Astrocyte (in vitro differentiated cells and primary cell): ENCODE measurements at places on chromosomes 5 and 9.
A peak's percentile ranks its signal among the peaks of the same experiment; 100 is the strongest.

DNA sequence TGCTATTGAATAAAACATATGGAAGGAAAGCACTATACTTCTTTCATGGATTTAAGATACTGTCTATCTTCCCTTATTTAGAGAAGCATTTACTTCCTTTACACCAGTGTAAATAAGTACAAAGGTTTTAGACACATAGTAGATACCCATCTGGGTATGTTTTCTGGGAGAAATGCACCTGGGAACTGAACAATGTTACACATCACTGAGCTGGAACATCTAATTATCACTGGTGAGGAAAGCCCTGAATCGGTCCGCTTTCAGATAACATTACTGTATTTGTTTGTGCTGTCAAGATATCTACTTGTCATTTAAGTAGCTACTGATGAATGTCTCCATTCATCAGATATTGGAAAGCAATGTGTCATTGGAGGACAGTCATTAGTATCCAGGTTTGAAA is 964.7 kb upstream of the PTPRD start:
- no peak for DNase-seq

DNA sequence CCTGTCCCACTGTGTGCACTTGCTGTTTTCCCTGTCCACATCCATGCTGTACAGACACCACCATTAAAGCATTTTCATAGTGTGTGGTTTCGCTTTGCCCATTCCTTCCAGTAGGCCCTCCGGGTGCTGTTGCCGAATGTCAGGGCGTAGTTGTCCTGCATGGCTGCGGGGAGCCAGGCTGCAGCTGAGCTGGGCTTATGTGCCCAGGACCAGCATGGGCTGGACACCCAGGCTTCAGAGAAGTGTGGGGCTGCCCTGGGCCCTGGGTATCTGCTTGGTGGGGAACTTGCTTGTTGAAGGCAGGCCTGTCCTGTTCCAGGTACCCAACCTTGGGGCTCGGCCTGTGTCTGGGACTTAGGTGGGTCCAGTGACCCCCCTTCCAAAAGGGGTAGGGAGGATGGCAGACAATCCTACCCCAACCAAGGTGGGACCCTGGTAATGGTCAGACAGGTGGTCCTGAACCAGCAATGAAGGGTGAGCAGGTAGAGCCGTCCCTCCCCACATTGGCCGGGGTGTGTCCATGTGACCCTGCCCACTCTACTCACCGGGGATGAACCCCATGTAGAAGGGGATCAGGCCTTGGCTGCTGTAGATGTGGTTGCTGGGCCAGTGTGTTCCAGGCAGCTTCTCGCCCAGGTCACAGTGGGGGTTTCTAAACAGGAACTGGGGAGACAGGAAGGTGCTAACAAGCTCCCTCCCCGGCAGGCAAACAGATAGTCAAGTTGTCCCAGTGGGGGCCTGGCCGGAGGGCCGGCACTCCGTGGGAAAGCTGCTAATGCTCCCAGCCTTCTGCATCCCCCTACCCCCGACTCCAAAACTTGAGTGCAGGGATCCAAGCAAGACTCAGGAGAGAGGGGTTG is 2.8 kb downstream of the TUBB4B start:
- DNase-seq = no peak

GRCh38 chr5:132190161-132190817 is 37.4 kb downstream of the P4HA2 start:
- DNase-seq = peak; percentile 58

DNA sequence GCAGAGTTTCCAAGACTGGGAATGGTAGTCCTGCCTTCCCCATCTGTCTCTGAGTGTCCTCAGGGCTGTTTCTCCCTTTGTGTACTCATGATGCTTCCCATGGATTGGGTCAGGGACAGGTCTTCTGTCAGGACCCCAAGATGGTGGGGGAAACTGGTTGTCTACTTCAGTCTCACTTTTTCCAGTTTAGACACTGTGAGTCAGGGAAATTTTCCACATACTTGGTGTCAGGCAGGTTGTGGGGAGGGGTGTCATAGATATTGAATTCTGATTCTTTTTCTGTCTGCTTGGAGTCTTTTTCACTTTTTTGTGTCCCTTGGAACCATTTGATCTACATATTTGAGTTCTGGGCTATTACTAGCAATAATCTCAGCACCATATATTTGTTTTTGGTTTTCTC is 10.3 kb downstream of the POLK start:
- DNase-seq = peak; percentile 54

- DNase-seq = no peak
Measured at GRCh38 chr9:35691757-35692301, 2.1 kb upstream of the TPM2 start.

DNA sequence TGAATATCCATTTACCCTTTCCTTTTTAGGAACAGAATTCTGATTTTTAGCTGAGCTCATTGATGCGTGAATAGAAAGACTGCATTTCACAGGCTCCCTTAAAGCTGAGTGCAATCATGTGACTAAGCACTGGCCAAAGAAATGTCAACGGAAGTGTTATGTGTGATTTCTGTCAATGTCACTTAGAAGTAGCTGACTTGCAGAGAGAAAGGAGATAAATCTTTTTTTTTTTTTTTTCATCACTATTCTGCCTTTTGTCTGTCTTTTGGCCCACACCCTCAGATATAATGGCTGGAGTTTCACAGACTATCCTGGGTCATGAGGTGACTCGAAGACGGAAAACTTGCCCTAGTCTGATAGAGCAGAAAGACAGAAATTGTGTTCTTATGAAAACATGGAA is 39.3 kb upstream of the SLC27A6 start:
- DNase-seq = no peak

DNA sequence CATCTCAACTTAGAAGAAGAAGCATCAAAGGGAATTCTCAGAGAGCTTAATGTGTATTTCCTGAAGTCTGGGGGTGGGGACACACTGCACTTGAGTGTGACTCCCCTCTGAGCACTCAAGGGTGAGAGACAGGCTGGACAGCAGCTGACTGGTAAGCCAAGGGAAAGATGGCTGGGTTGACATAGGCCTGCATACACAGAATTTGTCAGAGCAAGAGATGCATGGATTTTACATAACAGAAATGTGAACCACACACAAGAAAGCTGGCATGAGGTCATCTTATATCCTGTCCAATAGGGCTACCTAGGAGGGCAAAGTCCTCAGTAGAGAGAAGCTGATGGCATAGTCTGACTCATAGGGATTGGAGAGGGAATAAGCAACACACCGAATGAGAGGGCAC is 114.3 kb upstream of the EPB41L4A start:
- no peak for DNase-seq

DNA sequence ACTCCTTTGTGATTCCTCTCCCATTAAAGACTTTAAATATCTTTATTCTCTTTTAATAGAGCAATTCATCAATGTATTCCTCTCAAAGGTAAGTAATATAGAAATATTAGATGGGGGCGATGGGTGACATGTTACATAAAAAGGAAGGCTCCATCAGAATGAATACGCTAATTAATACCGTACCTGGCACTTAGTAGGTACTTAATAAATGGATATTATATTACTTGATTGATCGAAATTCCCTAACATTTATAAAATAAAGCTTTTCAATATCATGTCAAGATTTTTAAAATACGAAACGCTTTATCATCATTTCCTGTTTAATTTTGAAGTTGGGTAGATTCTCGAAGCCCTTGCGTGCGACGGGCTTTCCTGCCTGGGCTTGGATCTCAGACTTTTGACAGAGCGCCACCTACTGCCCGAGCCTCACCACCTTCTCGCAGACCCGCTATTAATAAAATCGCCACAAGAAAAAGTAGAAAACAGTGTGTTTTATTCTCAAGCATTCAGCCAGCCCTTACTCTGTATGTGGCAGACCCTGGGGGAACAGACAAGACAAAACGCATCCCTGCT is 99.4 kb downstream of the C5orf15 start:
- DNase-seq = peak; percentile 57

GRCh38 chr5:169197343-169197742 is 103.6 kb downstream of the SLIT3 start:
- DNase-seq = no peak

- DNase-seq = no peak
Measured at GRCh38 chr5:105563842-105564241, 2001.3 kb upstream of the NUDT12 start.

- no peak for DNase-seq
Measured at GRCh38 chr5:78666041-78666444, 17.5 kb upstream of the LHFPL2 start.

- DNase-seq = peak; percentile 31
Measured at GRCh38 chr9:16673171-16673570, 197.3 kb downstream of the BNC2 start.

DNA sequence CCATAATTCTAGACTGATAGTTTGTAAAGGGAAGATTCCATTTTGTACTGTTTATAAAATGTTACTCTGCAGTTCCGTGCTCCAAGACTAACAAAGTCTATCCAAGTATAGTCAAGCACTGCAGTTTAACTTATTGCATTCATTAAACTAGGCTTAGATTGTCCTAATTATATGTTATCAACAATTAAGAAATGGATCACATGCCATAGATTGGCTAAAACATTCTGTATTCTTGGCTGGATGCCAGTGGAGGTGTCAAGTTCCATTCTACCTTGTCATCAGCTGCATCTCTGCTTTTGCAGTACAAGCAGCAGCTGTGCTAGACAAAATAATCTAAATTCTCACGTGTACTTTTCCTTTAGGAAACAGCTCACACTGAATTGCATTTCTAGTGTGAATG is 69.4 kb upstream of the MEF2C start:
- peak; percentile 8 for DNase-seq

DNA sequence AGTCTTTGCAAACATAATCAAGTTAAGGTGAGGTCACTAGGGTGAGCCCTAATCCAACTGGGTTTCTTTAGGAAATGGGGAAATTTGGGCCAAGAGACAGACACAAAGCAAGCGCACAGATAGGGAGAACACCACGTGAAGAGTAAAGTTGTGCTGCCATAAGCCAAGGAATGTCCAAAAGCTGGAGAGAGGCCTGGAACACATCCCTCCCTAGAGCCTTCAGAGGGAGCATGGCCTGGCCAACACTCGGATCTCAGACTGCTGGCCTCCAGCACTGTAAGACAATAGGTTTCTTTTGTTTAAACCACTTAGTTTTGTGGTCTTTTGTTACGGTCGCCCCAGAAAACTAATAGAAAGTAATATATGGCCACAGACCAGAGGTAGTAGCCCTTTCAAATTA is 8.1 kb upstream of the ROR2 start:
- DNase-seq = no peak

- no peak for DNase-seq
Measured at GRCh38 chr5:136836093-136836492, 470.7 kb upstream of the TRPC7 start.

DNA sequence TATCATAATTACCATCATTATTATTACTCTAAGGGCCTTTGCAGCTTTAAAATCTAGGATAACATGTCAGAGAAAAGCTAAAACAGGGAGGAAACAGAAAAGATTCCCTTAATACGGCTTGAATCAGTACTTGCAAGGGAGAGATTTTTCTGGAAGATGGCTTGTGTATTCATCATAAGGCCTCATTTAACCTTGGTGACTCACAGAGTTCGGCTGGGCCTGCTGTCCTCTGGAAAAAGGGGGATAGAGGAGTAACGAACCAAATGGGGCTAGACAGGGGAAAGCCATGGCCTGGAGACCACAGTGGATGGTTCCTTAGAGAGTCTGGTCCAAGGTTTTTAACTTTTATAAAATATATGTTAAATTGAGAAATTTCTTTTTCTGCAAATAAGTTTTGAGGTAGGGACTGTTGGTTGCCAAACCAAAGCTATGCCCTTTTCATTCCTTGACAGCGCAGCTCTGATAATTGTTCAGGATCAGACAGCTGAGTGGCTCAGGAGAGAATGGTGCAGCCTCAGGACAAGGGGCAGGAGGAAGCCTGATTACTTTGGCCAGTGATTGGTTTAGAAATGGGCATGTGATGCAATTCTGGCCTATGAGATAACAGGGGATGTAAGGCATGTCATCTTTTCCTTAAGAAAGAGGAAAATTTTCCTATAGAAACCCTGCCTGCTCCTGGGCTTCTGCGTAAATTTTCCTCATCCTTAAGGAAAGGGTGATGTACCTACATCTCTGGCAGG is 25.6 kb upstream of the GSN start:
- DNase-seq = peak; percentile 82

DNA sequence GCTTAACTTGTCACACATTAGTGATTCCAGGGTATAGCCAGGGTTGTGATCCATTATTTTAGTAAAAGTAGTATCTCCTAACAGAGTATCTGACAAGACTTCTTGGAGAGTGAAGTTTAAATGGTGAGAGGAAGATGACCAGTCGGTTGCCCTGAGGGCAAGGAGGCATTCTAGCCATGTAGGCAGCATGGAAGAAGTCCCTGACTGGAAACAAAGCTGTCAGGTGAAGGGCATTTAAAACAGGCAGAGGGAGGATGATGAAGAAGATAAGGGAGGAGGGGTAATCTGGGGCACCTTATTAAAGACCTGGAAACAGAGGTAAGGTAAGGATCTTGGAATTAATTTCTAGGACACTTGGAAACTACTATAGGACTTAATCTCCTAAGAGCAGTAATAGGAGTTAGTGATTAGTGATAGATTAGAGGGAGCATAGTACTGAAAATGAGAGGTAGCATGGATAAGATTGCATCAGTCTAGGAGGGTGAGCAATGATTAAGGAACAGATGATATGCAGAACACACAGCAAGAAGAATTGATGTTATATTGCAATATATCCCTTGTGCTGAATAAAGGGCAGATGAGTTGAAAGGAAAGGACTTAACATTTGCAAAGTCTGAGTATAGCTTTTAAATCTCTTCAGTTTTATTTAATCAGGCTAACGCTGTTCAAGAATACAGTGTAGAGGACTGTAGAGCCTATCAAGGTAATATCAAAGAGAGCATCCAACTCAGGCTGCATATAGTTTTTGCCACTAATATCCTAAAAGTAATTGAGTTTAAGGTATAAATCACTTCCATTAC is 9.6 kb downstream of the KIF2A start:
- DNase-seq = no peak

GRCh38 chr9:110528645-110529044 is 50.9 kb downstream of the SVEP1 start:
- DNase-seq = no peak

DNA sequence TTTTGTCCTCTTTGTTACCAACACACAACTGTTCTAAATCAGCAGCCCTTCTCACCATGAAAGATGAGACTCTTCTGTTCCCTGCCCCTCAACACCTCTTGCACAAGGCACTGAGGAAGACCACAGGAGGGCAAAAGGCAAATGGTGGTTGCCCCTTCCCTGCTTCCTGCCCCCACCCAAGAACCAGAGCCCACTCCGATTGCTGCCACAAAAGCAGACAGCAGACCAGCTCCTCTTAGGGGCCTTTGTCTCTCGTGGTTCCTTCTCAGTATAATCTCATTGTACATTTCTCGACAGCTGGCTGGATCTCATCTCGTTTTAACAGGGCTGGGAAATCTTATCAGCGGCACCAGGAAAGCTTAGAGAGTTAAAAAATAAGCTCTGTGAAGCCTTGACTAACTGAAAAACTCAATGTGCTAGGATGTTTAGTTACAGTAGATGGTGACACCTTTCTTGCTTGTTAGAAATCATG is 1.1 kb downstream of the MVB12B start:
- DNase-seq = no peak

GRCh38 chr5:170334626-170335025 is 37.0 kb upstream of the LCP2 start:
- no peak for DNase-seq

GRCh38 chr9:76405868-76406267 is 11.6 kb upstream of the RFK start:
- DNase-seq = no peak
